Hindlimb muscle (tissue), 1 donor: ENCODE measurements at places on chromosomes 11 and 22. TPM values are rescaled to one million over a fixed set of nuclear protein-coding genes. Genes with fewer than 3 reads are reported as not detected.

DNA sequence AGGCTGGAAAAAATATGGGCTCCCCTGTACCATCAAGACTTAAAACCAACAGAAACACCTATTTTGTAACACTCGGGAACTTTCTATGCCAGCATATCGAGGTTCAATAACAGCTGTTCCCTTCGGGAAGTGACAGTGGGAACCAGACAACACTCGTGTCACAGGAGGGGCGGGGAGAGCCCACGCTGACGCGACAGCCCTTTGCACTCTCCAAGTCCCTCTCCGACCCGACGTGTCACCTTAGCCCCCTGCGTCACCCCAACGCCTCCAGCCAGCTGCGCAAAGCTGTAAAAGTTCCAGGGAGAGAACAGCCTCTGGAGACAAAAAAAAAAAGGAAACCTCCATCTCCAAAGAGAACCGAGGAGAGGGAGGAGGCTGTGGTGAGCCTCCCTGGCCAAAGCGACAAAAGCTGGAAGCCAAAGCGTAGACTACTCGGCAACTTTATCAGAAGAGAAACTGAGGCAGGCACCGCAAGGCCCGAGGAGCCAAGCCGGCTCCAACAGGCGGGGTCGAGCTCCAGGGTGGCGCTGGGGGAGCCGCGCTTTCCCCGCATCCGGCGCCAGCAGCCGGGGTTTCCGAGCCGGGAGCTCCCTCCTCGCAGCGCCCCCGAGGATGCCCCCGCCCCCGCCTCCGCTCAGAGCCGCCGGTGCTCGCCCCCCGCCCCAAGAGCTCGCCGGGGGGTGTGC is 751 bp downstream of the ARFGAP3 start:
- DNase-seq: peak; percentile 54

DNA sequence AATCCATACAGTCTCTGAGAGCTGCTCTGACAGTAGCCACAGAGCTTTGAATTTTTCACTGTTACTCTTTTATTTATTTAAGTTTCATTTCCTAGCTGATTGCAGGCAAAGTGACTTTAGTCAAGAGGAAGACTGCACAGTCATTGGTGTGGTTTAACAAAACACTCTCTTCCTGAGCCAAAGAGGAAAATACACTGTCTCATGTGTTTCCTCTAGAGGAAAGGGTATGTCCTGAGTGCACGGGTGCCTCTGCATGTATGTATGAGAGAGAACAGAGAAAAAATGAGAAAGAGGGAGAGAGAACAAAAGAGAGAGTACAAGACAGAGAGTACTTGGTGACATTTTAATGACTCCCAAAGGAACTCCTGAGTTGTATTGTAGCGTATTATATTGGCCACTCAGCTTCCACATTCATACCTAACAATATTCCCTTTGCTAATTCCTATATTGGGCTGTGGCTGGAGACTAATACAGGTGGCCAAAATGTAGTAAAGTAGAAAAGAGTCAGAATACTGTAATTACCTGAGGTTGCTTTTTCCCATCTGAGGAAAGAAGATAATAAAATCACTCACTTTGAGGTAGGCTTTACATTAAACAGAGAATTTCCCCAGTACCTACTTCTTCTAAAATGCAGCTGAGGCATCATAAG is at the start of gene OR4D9:
Gene OR4D9, plus strand, starts transcription at position 599 of the 649 bp plus-strand sequence. CDS start 3,374 bp downstream, outside the sequence.
- no peak for DNase-seq

Gene SLC22A6
- polyA plus RNA-seq: not detected

Gene ASRGL1
- polyA plus RNA-seq: 3.5 TPM

Gene CCDC116
- 0.45 TPM for polyA plus RNA-seq

DNA sequence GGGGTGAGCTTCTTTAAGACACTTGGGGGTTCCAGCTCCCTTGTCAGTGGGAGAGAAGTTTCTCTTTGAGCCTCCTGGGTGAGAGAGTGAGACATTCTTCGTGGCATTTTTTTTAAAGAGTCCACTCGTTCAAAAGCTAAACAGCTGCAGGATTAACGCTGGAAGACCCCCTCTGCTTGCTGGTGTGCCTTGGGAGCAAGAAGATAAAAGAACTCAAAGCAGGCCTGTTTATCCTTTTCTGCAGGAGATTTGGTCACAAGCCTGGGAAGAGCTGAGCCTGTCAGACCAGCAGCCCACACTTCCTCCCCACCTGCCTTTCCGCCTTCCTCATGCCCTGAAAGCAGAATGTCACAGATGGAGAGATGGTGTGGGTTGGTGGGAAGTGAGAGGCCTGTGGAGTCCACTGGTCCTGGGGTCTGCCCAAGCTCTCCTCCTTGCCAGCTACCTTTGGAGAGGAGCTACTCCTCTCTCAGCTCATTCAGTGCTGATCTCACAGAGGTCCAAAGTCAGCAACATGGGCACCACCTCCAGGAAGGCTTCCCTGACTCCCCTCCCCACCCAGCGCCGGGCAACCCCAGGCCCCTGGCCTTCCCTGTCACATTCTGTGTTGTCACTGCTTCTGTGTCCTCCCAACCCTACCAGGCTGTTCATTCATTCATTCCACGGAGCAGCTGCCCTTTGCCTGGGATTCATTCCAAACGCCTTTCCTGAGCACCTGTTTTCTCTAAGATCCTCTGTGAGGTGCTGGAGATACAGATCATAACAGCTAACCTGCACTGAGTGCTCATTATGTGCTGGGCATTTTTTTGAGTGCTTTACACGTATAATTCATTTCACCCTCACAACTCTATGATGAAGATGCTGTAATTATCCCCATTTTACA is 6.7 kb downstream of the GDPD5 start:
- DNase-seq: no peak

DNA sequence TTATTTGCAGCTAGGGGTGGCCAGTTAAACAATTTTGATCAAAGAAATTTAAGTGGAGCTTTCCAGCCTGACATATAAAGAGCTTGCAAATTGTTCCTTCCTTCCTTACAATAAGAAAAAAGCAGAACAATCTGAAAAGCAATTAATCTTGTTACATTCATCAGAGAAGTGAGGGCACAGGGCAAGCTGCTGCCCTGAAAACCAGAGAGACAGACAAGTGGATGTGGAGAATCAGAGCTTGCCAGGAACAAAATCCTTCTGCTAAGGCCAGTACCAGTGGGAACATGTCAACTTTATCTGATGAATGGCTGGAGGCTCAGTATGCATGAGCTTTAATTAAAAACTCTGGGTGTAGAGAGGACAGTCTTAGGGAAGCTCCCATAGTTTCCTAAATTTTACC is 8.8 kb downstream of the CCDC179 start:
- DNase-seq: no peak

Gene CAPRIN1
- 141 TPM for polyA plus RNA-seq

Gene DBX1
- 8.0 TPM for polyA plus RNA-seq

GRCh38 chr11:46987183-46987582 is 50.6 kb downstream of the CSTPP1 start:
- DNase-seq: no peak

- DNase-seq: no peak
Observed at GRCh38 chr11:63909591-63910506, 7.1 kb downstream of the RCOR2 start.

DNA sequence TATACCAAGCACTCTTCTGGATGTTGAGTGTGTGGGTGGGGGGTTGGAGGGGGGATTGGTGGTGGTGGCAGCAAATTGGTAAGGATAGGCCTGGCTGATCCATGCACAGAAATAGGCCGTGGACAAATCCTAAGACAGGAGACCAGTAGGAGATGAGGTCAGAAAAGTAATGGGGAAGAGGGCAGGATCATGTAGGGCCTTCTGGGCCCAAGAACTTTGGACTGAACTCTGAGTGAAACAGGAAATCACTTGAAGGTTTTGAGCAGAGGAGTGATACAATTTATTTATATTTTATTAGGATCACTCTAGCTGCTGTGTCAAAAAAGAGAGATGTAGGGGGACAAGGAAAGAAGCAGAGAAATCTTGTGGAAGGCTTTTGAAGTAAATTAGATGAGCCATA is 28.7 kb downstream of the TSG101 start:
- DNase-seq: no peak

DNA sequence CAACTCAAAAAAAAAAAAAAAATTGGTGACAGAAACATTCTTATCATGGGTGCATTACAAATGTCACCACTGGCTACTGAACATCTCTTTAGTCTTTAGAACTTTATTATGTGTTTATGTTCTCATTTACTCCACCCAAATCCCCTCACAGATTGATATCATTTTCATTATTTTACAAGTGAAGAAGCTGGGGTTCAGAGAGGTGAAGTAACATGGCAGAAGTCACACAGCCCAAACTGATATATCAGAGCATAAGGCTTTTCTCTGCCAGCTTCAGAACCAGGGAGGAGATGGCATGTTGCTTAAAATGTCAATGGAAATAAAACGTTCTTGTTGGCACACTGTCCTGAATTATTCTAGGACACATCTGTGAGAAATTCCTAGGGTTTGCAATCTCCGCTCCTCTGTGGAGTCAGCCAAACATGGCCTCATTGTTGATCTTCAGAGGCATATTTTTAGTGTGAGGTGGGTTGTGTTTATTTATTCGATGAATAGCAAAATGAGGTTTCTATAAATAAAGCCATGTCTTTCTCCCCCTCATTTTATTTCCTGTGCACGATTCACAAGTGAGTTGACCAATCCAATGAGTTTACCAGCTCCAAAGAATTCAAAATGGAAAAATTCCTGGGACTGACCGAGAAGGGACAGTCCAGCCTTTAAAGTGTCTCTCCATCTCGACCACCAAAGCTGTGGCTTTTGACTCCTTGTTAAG is 72.9 kb upstream of the ANO1 start:
- no peak for DNase-seq

Gene API5
- 38.7 TPM for polyA plus RNA-seq

- DNase-seq: no peak
Observed at GRCh38 chr11:44387825-44388224, 77.9 kb upstream of the ALX4 start.

- DNase-seq: peak; percentile 39
Observed at GRCh38 chr11:8206251-8207079, 37.6 kb upstream of the RIC3 start.

Gene CDKN1C
- polyA plus RNA-seq: 250 TPM

Gene CCDC87
- polyA plus RNA-seq: 0.25 TPM

GRCh38 chr11:99069856-99070444 is 49.2 kb downstream of the CNTN5 start:
- DNase-seq: peak; percentile 19

DNA sequence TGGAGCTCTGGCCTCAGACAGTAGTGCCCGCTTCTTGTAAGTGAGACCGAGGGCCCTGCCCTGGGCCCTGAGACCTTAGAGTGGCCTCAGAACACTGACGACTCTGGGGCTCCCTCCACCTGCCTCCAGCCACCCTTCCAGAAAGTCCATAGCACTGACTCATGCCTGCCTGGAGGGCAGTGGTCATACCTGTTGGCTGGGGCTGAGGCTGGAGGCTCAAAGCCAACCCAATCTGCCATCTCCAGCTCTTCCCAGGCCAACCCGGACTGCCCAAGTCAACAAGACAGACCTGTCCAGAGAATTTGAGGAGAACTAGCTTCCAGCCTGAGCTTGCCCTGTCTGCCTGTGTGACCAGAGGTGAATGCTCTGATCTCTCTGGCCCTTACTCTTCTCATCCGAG is 66.9 kb upstream of the TTLL12 start:
- DNase-seq: no peak

Gene MRPL48
- 35.9 TPM for polyA plus RNA-seq

DNA sequence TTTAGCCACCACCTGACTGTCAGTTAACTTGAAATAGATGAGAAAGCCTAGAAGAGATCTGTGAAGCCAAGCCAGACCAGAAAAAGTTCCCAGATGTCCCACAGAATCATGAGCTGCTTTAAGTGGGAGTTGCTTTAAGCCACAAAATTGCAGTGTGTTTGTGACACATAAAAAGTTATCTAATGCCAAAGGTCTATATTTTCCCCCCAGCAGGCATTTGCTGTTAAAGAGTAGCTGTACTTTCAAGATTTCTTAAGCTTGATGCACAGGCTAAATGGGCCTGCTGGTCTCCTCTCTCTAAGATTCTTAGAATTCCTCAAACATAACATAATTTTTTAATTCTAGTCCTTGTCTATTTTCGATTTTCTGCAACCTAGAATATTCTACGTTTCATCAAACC is 825.7 kb downstream of the FAM181B start:
- no peak for DNase-seq

GRCh38 chr22:41925783-41926460 is 684 bp downstream of the TNFRSF13C start:
- no peak for DNase-seq

DNA sequence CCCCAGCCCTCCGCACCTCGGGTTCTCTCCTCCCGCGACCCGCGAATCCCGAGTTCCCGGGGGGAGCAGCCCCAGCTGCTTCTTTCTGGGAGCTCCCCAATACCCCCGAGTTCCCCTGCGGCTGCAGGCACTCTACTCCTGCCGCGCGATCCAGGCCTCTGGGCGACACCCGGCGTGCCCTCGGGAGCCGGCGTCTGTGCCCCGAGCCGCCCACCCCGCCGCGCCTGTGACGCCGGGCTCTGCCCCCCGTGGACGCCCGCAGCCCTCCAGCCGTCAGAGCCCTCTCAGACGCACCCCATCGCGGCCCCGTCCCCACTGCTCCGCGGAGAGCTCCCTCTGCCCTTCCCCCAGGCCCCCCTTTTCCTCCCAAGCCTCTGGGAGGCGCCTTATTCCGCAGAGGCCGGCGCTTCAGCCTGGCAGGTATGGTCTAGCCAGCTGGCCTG is 422 bp downstream of the GLB1L2 start:
- DNase-seq: no peak

GRCh38 chr11:57085611-57086010 is 96.1 kb upstream of the LRRC55 start:
- DNase-seq: no peak

GRCh38 chr11:34124885-34125668 is 19.6 kb downstream of the NAT10 start:
- no peak for DNase-seq

- DNase-seq: no peak
Observed at GRCh38 chr11:46693597-46694012, 6.8 kb downstream of the ARHGAP1 start.

GRCh38 chr11:68996376-68997123 is 15.8 kb upstream of the MRGPRD start:
- no peak for DNase-seq

DNA sequence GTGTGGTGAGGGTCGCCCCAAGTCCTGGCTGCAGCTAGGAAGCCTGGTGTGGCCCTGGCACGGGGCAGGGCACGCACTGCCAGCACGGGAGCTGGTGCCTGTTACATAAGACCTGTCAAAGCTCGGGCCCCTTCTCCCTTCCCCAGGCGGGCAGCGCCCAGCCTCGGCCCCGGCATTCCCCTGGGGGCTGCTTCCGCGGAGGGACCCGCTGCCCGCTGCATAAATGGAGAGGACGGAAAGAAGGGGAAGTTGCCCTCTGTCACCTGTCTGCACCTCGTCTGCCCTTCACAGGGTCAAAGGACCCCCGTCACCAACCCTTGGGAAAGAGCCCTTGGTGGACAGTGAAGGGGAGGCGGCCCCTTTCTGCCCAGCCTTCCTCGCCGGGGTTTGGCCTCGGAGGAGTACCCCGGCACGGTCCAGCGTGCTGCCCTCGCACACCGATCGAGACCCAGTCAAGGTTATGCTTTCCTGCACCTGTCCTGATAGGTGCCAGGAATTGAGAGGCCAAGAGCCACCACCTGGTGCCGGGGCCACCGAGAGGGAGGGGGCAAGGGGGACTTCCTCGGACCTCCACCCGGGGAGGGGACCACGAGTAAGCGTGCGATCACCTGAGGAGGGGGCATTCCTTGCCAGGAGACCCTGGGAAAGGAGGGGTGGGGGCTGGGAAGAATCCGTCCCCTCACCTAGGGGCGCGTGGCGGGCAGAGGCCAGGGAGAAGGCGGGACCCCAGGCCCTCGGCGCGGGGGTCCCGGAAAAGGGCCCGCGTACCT is 16.8 kb upstream of the MFRP start:
- DNase-seq: no peak

GRCh38 chr11:128424851-128425285 is 162.5 kb downstream of the ETS1 start:
- peak; percentile 73 for DNase-seq

GRCh38 chr11:69372589-69373250 is 78.8 kb downstream of the MYEOV start:
- no peak for DNase-seq

- DNase-seq: no peak
Observed at GRCh38 chr11:114099392-114100178, 40.1 kb downstream of the ZBTB16 start.
